Activated T-helper 2 cell treated with anti-CD3 and anti-CD28 coated beads, Interferon-gamma antibody, Interleukin-2, Interleukin-4, amounts not matched to agents 10 μg/mL and 5 μg/mL and 100 μg/mL, durations not matched to agents 14 hours and 24 hours and 36 hours (primary cell): ENCODE measurements at places on chromosomes 12 and 14. TPM values are rescaled to one million over a fixed set of nuclear protein-coding genes. Genes with fewer than 3 reads are reported as not detected.
A peak's percentile ranks its signal among the peaks of the same experiment; 100 is the strongest.

GRCh38 chr14:89678768-89679167 is 261.7 kb upstream of the FOXN3 start:
- H3K4me3 ChIP-seq = no peak overlapping the region
- peaks cover 50% of the 10 kb centered on the region for H3K4me1 ChIP-seq
- H3K27ac ChIP-seq = no peak overlapping the region

- no peaks in the 10 kb centered on the region for H3K4me1 ChIP-seq
- no peak overlapping the region for H3K27ac ChIP-seq
- no peak overlapping the region for H3K4me3 ChIP-seq
- no peaks in the 10 kb centered on the region for H3K36me3 ChIP-seq
- no peak for DNase-seq
- H3K27me3 ChIP-seq = peaks cover 2% of the 10 kb centered on the region
Measured at GRCh38 chr12:76927170-76927784, 48.5 kb upstream of the CSRP2 start.

DNA sequence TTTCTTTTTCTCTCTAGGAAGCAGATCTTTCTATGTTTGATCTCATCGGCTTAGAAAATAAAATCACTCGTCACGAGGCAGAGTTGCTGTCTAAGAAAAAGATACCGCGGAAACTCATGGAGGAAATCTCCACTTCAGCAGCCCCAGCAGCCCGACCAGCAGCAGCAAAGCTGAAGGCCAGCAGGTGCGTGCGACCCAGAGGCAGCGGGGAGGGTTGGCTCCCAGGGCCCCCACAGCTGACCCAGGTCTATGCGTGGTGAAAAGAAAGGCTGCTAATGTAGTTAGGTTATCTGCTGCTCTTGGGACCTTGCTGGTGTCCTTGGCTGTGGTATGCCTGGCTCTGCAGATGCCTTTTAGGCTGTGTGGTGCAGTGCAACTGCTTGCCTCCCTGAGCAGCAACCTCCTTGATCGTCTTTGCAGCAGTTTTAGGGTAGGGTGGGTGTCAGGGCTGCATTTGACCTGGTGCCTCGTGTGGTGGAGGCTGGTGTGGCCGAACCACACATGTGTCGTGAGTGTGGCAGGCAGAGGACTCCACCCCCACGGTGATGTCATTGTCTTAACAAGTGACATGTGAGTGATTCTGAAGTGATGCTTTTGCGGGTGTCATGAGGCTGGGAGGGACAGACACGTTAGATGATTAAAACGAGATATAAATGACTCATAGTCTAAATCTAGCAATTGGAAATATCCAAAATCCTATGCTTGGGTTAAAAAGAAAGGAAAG is 68.6 kb downstream of the EP400 start:
- no peak overlapping the region for H3K27ac ChIP-seq
- no peak for DNase-seq
- H3K36me3 ChIP-seq = peaks cover 67% of the 10 kb centered on the region
- H3K4me3 ChIP-seq = no peak overlapping the region
- no peaks in the 10 kb centered on the region for H3K4me1 ChIP-seq

PGAM5 gene
- total RNA-seq = 78.6 and 80.7 TPM in 2 replicates

GRCh38 chr14:25004389-25004809 is 45.5 kb downstream of the STXBP6 start:
- no peaks in the 10 kb centered on the region for H3K27me3 ChIP-seq
- DNase-seq = no peak
- no peaks in the 10 kb centered on the region for H3K36me3 ChIP-seq
- no peak overlapping the region for H3K27ac ChIP-seq
- H3K4me3 ChIP-seq = no peak overlapping the region
- no peaks in the 10 kb centered on the region for H3K4me1 ChIP-seq

GSKIP gene
- total RNA-seq = 21.3 and 21.4 TPM in 2 replicates

RNASE7 gene
- not detected in 2 replicates for total RNA-seq

DNA sequence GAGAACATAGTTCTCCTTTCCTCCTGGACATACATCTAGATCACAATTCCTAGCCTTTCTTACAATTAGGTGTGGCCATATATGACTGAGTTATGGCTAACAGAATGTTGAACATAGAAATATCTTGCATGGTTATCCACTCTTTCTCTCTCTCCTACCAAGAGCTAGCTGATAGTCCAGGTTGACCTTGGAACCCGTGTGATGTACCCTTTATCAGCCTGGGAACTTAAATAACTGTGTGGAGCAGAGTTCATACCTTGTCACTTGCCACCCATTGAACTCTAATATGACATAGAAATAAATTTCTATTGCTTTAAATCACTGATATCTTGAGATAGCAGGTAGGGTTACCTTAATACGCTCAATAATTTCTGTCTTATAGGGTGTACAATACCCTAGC is 115.9 kb downstream of the TPH2 start:
- no peak overlapping the region for H3K4me3 ChIP-seq
- no peaks in the 10 kb centered on the region for H3K27me3 ChIP-seq
- no peak for DNase-seq
- H3K27ac ChIP-seq = no peak overlapping the region
- H3K36me3 ChIP-seq = no peaks in the 10 kb centered on the region

BCL2L2 gene
- 9.3 and 10.1 TPM in 2 replicates for total RNA-seq

MEG3 gene
- total RNA-seq = not detected in 2 replicates

- H3K4me1 ChIP-seq = peaks cover 83% of the 10 kb centered on the region
- H3K36me3 ChIP-seq = peaks cover 25% of the 10 kb centered on the region
- H3K27me3 ChIP-seq = no peaks in the 10 kb centered on the region
- peak overlapping the region; percentile 72 for H3K4me3 ChIP-seq
- H3K27ac ChIP-seq = peak overlapping the region; percentile 80
- peak; percentile 58 for DNase-seq
Measured at GRCh38 chr14:73743431-73743931, 29.3 kb upstream of the PNMA1 start.

RPGRIP1 gene
- not detected in 2 replicates for total RNA-seq

GRCh38 chr12:131788070-131788469 is 40.1 kb upstream of the MMP17 start:
- no peaks in the 10 kb centered on the region for H3K4me1 ChIP-seq
- H3K36me3 ChIP-seq = peaks cover 47% of the 10 kb centered on the region
- H3K27ac ChIP-seq = no peak overlapping the region
- DNase-seq = no peak

GRCh38 chr12:104345234-104346066 is 41.9 kb downstream of the EID3 start:
- no peaks in the 10 kb centered on the region for H3K27me3 ChIP-seq
- no peak overlapping the region for H3K4me3 ChIP-seq
- no peak for DNase-seq

CCDC196 gene
- total RNA-seq = not detected in 2 replicates

DNA sequence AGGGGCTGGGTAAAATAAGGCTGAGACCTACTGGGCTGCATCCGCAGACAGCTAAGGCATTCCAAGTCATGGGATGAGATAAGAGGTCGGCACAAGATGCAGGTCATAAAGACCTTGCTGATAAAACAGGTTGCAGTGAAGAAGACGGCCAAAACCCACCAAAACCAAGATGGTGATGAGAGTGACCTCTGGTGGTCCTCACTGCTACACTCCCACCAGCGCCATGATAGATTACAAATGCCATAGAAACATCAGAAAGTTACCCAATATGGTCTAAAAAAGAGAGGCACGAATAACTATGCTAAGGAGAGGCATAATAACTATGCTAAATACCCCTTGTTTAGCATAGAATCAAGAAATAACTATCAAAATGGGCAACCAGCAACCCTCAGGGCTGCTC is 46.2 kb upstream of the MAP3K9 start:
- DNase-seq = no peak
- H3K4me1 ChIP-seq = peaks cover 10% of the 10 kb centered on the region
- no peaks in the 10 kb centered on the region for H3K36me3 ChIP-seq

DNA sequence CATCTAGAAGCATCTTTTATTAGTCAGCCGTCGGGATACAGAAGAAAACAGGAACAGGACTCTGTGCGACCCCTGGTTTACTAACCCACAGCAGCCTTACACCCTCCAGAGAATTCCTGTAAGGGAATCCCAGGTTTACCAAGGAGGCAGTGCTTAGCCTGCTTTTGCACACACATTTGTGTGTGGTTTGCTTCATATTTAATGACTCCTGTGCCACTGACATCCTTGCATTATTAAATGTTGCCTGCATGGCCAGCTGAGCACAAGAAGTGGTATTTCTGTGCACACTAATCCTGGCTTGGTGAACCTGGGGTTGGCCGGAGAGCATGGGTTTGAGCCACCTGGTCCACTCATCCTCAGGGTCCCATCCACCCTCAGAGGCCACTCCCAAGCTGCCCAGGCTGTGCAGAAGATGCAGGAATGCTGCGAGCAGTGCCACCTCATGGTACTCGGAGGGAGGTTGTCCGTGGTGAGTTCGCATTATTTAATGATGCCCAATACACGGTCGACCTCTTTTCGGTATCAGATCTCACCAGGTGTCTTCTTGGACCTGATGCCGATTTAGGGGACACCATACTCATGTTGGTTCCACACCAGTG is 152.4 kb upstream of the RTL1 start:
- H3K27ac ChIP-seq = no peak overlapping the region
- H3K36me3 ChIP-seq = no peaks in the 10 kb centered on the region
- no peaks in the 10 kb centered on the region for H3K27me3 ChIP-seq
- H3K4me1 ChIP-seq = no peaks in the 10 kb centered on the region
- no peak overlapping the region for H3K4me3 ChIP-seq

MMP17 gene
- total RNA-seq = 0.25 and 0.62 TPM in 2 replicates

SMAGP gene
- total RNA-seq = 0.44 TPM in 1 of 2 replicates, not detected in the other

SERPINA10 gene
- not detected in 2 replicates for total RNA-seq

RNF34 gene
- 74.1 and 78.3 TPM in 2 replicates for total RNA-seq

GRCh38 chr14:74580275-74580672 is 31.8 kb downstream of the LTBP2 start:
- H3K4me3 ChIP-seq = no peak overlapping the region
- no peak for DNase-seq
- H3K27me3 ChIP-seq = no peaks in the 10 kb centered on the region
- peaks cover 12% of the 10 kb centered on the region for H3K4me1 ChIP-seq
- no peaks in the 10 kb centered on the region for H3K36me3 ChIP-seq

DNA sequence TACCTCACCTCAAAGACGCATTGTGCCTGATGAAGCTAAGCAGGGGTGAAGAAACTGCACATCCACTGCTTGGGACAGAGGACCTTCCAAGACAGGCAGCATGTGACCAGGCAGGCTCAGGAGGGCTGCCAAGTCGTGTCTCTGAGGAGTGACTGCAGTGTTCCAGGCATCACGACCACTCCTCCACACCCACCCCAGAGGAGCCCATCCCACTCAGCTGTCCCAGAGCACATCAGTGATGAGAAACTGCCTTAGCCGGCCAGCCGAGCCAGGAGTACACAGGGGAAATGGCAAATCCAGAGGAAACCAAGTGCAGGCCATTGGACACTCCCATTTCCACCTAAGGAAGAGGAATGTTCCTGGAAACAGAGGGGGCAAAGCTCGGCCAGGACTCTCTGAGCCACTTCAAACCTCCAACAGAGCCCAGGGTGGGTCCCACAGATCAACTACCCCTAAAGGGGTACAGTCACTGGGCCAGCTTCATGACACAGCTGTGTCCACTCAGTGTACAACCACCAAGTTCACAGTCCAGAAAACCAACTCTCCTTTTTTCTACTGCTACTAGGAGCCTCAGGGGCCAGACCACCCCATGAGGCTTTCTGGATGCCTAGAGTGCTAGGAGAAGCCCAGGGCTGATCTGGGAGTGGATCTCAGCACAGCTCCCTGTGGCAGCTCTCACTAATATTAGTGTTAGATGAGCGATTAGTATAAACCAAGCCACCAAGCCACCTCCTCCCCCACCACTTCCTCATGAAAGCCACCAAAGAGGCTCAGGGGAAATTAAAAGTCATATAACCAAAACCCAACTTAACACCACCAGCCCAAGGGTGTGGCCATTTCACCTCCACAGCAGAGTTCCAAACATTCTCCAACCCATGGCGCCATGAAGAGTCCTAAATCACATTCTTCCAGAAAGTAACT is 15.4 kb downstream of the PXN start:
- peaks cover 37% of the 10 kb centered on the region for H3K36me3 ChIP-seq
- H3K4me3 ChIP-seq = peak overlapping the region; percentile 65
- peaks cover 65% of the 10 kb centered on the region for H3K4me1 ChIP-seq
- peak overlapping the region; percentile 30 for H3K27ac ChIP-seq
- no peaks in the 10 kb centered on the region for H3K27me3 ChIP-seq
- DNase-seq = peak; percentile 37

KRT80 gene
- total RNA-seq = not detected in 2 replicates

DNA sequence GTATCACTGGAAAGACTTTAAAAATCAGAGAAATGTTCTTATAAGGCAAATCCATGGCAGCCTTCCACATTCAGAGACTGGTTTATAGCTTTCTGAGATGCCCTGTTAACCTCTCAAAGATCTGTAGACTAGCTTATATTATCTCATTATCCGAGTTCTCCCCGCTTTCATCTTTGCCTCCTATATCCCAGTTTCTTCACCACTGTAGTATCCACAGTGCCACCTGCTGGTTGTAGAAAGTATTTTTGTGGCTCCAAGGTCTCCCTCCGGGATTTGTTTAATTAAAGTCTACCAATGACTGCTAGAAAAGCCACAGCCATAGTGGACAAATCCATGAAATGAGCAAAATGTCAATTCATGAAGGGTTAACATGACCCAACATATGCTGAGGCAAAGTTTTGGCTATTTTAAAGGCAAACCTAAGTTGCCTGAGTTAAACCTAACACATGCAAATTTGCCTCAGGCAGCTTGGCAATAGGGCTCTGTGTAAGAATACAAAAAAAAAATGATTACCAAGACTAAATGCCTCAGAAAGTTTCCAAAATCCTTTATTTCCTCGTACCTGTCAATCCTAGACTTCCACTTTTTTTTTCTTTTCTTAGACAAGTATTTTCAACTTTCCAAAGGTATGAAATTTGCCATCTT is 218.8 kb upstream of the BMP4 start:
- H3K27ac ChIP-seq = no peak overlapping the region
- no peak overlapping the region for H3K4me3 ChIP-seq
- peaks cover 51% of the 10 kb centered on the region for H3K27me3 ChIP-seq
- peaks cover 4% of the 10 kb centered on the region for H3K4me1 ChIP-seq
- no peaks in the 10 kb centered on the region for H3K36me3 ChIP-seq
- peak; percentile 22 for DNase-seq

DNA sequence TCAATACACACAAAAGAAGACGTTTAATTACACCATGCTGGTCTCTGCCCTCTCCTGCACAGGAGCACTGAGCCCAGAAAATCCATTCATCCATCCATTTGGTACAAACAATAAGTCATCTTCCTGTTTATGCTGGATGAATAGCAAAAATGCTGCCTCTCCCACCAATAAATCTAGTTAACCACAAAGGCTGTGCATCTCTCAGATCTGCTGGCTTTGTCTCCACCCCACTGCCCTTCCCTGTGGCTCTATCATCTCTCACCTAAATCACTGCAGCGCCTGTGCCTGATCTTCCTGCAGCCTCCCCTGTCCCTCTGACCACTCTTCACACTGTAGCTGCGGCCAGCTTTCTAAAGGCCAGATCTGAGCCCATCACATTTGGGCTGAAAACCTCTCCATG is 72.9 kb upstream of the DDX11 start:
- H3K36me3 ChIP-seq = no peaks in the 10 kb centered on the region
- no peak overlapping the region for H3K27ac ChIP-seq
- no peaks in the 10 kb centered on the region for H3K27me3 ChIP-seq

DDHD1 gene
- 53.7 and 54.6 TPM in 2 replicates for total RNA-seq
